AML-193 (cell line): ENCODE measurements at places on chromosomes 2 and 18.

GRCh38 chr2:72438364-72438763 is 290.7 kb upstream of the CYP26B1 start:
- no peak for DNase-seq

DNA sequence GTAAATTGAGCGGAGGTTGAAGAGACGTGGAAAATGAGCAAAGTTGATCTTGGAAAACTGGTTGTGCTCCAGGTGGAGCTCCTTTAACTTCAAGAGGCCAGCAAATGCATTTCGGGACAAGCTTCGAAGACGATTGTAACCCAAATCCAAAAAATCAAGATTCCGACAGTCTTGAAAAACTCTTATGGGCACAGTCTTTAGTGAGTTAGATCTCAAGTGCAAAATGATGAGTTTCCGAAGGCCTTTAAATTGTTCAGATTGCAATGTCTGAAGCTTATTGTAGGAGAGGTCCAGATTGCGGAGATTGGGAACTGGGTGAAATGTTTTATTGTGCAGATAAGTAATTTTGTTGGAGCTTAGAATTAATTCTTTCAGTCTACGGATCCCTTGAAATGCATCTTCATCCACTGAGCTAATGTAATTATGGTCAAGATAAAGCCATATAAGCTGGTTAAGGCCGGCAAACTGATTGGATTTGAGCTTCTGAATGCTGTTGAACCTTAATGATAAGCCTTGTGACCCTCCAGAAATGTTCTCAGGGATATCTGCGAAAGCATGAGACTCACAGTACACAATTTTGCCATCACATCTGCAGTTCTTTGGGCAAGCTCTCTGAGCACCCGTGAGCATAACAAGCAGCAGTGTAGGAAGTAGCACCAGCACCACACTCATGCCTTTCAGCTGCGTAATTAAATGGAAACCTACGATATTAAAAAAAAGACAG is 2.9 kb downstream of the LRRTM4 start:
- DNase-seq, result no peak

DNA sequence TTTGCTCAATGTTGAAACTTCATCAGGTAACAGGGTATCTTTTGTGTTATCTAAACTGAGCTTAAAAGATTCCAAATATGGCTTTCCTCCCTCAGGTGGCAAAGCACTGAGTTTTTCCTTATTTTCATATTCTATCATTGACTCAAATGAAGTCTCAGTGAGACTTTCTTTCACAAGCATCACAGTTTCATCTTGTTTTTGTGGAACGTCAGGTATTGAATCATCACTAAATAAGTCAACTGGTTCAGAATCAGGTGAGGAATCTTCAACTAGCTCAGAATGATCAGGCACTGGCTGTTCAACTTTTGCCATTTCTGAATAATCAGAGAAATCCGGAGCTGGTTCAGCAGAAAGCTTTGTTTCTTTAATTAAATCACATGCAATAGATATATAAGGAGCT is 24.6 kb downstream of the RTN4 start:
- no peak for DNase-seq

DNA sequence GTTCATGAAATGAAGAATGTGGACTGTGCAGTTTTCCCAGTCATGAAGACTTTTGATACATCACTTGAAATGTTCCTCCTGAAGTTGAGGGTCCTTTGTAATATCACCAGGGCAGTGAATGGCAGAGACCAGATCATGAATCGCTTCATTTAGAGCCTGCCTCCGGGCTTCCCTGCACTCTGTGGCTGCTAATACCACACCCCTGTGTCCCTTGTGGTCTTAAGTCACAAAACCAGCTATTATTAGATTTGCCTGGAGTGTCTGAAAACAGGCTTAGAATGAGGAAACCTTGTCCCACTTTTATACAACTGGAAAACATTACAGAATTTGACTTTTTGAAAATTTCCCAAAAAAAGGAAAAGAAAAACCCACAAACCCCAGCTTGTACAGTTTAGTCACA is 147.9 kb downstream of the MGAT5 start:
- no peak for DNase-seq

DNA sequence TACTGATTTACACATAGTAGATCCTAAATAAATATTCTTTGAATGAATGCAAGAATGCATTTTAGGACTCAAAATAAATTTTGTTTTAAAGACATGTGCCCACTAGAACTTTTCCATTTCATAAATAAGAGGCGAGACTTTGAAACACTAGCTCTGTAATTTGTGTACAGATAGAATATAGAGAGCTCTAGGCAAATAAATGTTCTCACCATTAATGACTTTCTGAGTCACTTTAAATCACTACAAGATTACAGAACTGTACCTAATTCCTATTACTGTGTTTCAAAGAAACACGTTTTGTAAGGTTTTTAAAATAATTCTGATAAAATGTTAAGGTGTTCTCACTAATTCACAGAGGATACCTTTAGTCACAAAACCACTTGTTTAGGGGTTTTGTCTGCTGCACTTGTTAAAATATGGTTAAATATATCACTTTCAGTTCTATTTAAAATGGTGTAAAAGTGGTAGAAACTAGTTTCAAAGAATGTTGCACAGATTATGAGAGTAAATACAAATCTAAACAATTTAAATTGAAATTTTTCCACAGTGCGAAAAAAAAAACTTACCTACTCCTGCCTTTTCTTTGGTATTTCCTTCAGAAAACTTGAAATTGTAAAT is 158.7 kb upstream of the ZC3H15 start:
- no peak for DNase-seq

DNA sequence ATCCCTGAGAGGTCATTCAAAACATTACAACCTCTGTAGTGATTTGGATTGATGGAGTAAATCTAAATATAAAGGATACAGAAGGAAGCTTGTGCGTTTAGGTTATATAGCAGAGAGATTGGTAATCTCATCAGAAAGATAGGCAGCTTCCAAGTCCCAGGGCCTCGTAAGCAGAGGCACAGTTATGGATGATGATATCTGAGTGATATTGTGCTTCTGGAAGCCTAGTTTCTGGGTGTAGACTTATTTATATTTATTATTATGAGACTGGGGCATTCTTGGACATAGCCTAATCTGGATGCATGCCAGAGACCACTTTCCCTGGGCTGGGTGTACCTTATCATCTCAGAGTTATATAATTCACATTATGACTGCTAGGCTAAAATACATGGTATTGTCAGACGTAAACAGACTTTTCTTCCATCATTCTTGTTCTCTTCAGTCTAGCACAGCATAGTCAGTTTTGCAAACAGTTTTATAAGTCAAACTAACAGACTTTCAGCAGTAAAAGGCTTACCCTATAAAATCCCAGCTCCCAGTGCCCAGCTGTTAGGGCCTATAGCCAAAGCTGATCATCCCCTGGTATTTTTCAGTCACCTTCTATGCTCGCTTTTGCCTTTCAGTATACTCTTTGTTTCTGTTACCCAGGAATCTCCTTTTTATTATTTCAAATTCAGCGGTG is 47.9 kb downstream of the RAB3GAP1 start:
- no peak for DNase-seq

- no peak for DNase-seq
Observed at GRCh38 chr2:88808652-88809051, 117.2 kb downstream of the RPIA start.

DNA sequence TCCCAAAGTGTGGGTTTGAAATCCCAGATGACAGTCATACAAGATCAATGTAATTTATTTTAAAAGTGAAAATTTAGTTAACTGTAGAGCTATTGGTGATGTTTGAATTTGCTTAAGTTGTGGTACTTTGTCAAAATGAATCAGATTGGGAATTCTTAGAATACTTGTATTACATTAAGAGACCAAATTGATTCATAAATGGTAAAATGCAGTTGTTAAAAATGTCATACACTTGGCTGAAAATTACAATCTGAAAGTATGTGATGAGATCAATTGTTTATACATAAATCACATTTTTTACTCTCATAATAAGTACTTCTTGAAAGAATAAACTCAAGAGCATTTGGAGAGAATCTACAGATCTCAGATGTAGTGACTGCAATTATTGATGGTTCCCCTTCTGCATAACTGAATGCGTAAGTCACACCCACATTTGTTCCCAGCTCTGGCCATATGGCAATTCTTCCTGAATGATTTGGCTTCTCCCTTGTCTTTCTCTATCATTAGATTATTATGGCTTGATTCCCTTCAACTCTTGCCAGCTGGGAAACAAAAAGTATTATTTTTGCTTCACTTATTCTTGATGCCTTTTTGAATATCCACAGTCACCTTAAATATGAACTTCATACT is 558.5 kb downstream of the CPS1 start:
- no peak for DNase-seq

GRCh38 chr2:105387225-105387624 is 11.6 kb downstream of the FHL2 start:
- DNase-seq, result no peak

DNA sequence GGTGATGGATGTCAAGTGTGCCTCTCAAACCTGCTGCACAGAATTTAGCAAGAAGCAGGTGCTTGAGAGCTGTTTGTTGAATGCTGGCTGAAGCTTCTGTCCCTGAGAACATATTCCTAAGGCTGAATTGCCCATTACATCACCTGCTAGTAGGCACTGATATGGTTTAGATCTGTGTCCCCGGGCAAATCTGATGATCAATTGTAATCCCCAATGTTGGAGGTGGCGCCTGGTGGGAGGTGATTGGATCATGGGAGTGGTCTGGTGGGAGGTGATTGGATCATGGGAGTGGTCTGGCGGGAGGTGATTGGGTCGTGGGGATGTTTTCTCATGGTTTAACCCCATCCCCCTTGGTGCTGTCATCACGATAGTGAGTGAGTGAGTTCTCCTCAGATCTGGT is 128.0 kb downstream of the HRH4 start:
- no peak for DNase-seq

- no peak for DNase-seq
Observed at GRCh38 chr2:186302263-186302662, 183.8 kb upstream of the ZC3H15 start.

DNA sequence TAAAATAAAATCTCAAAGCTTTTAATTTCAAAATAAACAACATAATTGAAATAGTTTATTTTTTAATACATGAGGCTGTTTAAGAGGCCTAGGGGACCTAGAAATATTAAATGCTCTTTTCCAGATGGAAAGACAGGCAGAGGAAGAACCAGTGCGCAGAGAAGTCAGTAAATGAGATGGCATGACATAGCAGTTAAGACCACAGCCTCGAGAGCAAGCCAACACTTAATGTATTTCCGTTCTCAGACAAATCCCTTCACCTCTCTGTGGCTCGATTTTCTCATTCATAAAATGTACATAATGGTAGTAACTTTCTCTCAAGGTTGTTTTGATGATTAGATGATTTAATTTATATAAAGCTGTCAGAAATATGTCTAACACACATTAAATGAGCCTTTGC is 405.1 kb upstream of the CWC22 start:
- DNase-seq, result no peak

GRCh38 chr18:69935319-69936190 is 12.1 kb downstream of the CD226 start:
- DNase-seq, result no peak

- no peak for DNase-seq
Observed at GRCh38 chr2:172288603-172289002, 138.8 kb upstream of the ITGA6 start.

- DNase-seq, result no peak
Observed at GRCh38 chr2:133553838-133554408, 14.3 kb downstream of the NCKAP5 start.

- DNase-seq, result no peak
Observed at GRCh38 chr2:71932037-71932779, 215.5 kb downstream of the CYP26B1 start.

DNA sequence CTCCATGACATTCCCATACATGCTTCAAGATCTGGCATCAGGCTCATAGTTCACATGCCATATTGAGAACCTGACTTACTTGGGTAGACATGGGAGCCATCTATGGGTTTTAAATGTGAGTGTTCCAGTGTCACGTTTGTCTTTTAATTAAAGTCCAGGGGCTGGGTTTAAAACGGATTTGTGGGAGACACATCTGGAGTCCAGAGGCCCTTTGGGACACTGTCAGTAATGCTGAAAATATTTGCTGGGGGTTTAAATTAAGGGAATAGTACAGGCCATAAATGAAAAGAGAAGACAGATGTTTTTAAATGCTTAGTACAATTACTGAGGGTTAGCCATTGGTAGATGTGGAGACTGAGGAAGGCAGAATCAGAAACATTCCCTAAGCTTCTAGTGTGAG is 478.0 kb downstream of the PID1 start:
- no peak for DNase-seq

GRCh38 chr18:75544496-75544895 is 117.0 kb upstream of the SMIM21 start:
- DNase-seq, result no peak

GRCh38 chr2:96961210-96961950 is 25.0 kb downstream of the FAM178B start:
- DNase-seq, result no peak

GRCh38 chr18:2522112-2522511 is 49.2 kb downstream of the METTL4 start:
- no peak for DNase-seq

GRCh38 chr2:36027616-36028015 is 328.0 kb upstream of the CRIM1 start:
- no peak for DNase-seq

GRCh38 chr18:48539406-48540250 is 797 bp downstream of the CTIF start:
- no peak for DNase-seq

- no peak for DNase-seq
Observed at GRCh38 chr2:196479350-196479749, 160.2 kb upstream of the CCDC150 start.

GRCh38 chr2:121231385-121232000 is 53.5 kb downstream of the TFCP2L1 start:
- no peak for DNase-seq

DNA sequence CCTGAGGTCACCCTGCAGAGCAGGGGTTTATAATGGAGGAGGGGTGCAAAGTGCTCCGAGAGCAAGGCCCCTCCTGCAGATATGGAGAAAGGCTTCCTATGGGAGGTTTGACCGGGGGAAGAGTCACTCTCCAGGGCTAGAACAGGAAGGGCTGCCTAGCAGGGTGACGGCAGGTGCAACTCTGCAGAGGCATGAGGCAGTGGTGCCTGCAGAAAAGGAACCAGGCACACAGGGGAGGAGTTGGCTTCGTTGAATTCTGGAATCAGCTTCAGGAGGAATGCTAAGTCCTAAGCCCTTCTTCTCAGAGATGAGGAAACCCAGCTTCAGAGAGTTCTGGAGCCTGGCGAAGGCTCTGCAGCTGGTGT is 17.5 kb upstream of the HPCAL1 start:
- peak; percentile 82 for DNase-seq
